ENCODE measurements at places on chromosomes 5 and 9. TPM values are rescaled to one million over a fixed set of nuclear protein-coding genes. Genes with fewer than 3 reads are reported as not detected.

PPP3R2 gene
- not detected for polyA plus RNA-seq

TLR4 gene
- 1.5 TPM for polyA plus RNA-seq

DROSHA gene
- polyA plus RNA-seq, result 18.2 TPM

C9orf152 gene
- polyA plus RNA-seq, result 0.08 TPM

CENPK gene
- 0.40 TPM for polyA plus RNA-seq

DNA sequence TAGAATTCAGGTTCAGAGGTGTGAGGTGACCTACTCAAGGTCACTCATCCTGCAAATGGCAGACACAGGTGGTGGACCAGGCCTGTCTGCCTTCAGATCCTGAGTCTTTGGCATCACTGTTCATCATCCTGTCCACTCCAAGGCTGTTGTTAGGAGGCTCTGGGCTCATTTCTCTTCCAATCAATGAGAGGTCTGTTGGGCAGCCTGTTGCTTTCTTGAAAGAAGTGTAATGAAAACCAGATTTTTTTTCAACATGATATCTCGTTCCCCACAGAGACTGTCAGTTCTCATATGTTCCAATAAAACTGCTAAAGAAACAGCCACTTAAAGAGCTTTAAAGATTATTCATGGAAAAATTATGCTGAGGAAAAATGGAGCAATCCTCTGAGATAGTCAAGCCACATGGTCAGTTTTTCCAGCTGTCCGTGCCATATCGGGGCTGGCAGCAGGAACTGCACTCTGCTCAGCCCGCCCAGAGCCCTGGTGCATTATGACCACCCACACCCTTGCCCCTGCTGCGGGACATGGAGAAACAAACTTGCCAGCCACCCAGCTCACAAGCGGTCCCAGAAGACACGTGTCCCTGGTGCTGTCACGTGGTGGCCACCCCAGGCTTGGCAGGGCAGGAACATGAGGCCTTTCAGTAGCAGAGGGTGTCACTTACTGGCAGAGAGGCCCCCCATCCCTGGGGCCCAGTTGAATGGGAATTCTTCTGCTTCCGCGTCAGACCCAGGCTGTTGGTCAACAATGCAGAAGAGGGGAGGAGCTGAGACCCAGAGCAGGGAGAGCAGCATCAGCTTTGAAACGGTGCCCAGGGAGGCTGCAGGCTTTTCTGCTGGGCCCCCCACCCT, 63.7 kb upstream of the ANGPTL2 start:
- no peak overlapping the region for H3K4me3 ChIP-seq
- peak overlapping the region; percentile 83 for H3K27ac ChIP-seq
- no peaks in the 10 kb centered on the region for H3K36me3 ChIP-seq
- no peaks in the 10 kb centered on the region for H3K27me3 ChIP-seq

DNA sequence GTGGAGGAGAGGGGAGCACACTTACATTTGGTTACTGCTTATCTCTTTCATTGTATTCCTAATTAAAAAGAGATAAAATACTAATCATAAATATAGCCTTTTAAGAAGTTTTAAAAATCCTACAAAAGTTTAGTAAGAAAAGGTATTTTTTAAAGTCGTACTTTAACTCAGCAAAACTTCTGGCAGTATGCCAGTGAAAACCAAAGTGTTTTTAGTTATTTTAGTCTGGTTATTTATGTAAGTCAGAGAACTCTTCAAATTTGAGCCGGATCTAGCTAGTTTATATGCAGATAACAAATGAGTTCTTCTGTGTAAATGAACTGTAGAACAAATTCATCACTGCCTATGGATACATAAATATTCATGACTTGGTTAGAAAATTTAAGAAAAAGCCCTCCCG, 36.5 kb upstream of the ANKDD1B start:
- DNase-seq, result no peak
- H3K4me1 ChIP-seq, result no peaks in the 10 kb centered on the region
- no peak overlapping the region for H3K27ac ChIP-seq
- no peaks in the 10 kb centered on the region for H3K27me3 ChIP-seq
- H3K4me3 ChIP-seq, result no peak overlapping the region

GRCh38 chr5:132260051-132260450, 2.6 kb downstream of the PDLIM4 start:
- peak overlapping the region; percentile 70 for H3K4me3 ChIP-seq
- H3K27ac ChIP-seq, result peak overlapping the region; percentile 42
- no peaks in the 10 kb centered on the region for H3K36me3 ChIP-seq
- no peak for DNase-seq
- H3K4me1 ChIP-seq, result peaks cover 11% of the 10 kb centered on the region

DNA sequence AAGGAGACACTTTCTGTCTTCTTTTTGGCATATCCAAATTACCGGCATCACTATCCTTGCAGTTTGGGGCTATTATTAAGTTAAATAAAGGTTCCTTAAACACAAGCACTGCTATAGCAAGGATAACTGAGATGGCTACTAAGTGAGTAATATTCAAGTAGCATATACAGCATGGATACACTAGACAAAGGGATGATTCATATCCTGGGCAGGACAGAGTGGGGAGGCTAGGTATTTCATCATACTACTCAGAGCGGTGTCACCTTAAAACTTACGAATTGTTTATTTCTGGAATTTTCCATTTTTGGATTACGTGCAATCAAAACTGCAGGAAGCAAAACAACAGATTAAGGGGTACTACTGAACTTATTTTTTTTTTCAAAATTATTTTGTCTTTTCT, 54.1 kb downstream of the FER start:
- DNase-seq, result no peak
- no peaks in the 10 kb centered on the region for H3K27me3 ChIP-seq
- H3K36me3 ChIP-seq, result peaks cover 10% of the 10 kb centered on the region
- H3K4me3 ChIP-seq, result no peak overlapping the region

- H3K4me3 ChIP-seq, result no peak overlapping the region
- DNase-seq, result no peak
- H3K27ac ChIP-seq, result no peak overlapping the region
- no peaks in the 10 kb centered on the region for H3K4me1 ChIP-seq
- no peaks in the 10 kb centered on the region for H3K36me3 ChIP-seq
These were observed 651.1 kb downstream of the CCDC171 start for GRCh38 chr9:16203729-16204573.

DNA sequence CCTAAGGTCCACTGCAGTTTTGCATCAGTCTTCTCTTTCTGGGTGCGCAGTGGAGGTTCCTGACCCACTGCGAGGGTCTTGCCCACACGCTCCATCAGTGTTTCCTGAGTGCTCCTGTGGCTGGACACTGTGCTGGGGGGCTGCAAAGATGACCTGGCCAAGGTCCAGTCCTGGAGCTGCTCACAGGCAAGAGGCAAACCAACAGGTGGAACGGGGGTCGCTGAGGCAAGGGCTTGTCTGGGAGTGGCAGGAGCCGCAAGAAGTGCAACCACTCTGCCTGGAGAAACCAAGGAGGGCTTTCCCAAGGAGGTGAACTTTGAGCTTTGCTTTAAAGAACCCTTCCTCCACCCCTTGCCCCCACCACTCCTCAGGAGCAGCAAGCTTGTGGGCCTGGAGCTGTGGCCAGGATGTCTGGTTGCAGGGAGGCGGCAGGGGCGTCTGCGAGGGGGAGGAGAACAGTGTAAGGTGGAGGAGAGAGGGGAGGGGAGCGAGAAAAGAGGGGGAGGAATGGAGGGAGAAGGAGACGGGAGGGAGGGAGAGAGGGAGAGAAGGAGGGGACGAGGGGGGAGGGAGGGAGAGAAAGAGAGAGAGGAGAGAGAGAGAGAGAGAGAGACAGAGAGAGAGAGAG, 444 bp upstream of the CPLX2 start:
- no peak for DNase-seq
- no peaks in the 10 kb centered on the region for H3K4me1 ChIP-seq
- no peaks in the 10 kb centered on the region for H3K36me3 ChIP-seq
- no peak overlapping the region for H3K27ac ChIP-seq
- H3K4me3 ChIP-seq, result no peak overlapping the region

DNA sequence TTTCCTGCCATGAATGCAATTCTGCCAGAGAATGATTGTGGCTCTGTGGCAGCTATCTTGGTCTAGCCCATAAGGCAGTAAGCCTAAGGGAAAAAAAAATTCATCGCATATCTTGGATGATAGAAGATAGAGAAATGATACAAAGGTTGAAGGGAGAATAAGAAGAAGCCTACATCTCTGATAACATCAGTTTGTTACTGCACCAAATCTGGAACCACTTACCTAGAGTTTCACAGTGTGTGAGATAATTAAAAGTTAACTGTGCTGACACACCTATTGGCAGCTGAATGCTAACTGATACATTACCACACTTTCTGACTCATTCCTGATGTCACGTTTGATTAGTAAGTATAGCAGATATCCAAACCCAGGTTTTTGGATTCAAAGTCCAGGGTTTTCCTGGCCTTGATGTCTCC, 91.6 kb upstream of the TAF11L2 start:
- H3K27ac ChIP-seq, result no peak overlapping the region
- H3K27me3 ChIP-seq, result no peaks in the 10 kb centered on the region
- no peaks in the 10 kb centered on the region for H3K36me3 ChIP-seq
- no peak overlapping the region for H3K4me3 ChIP-seq

DNA sequence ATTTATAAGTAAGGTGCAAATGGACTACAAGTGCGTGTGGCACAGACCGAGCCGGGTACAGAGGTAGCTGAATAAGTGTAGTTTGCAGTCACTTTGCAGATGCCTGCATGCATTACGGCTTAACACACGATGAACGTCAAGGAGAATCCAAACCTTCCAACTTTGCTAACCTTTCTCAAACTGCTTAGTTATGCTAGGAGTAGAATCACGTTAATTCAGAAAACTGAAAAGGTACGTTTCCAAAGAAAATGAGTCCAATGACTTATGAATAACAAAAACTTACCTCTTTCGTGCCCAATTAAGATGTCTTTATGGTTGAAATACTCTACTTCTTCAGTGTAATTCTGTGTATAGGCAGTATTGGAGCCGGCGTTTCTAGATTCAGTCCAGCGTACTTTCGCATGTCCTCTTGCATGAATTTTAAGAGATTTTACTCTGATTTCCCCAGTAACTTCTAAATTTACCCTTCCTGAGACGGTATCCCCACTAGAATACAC, 539 bp downstream of the ARRDC3 start:
- H3K36me3 ChIP-seq, result no peaks in the 10 kb centered on the region
- peak; percentile 57 for DNase-seq
- H3K27me3 ChIP-seq, result no peaks in the 10 kb centered on the region

- H3K4me3 ChIP-seq, result no peak overlapping the region
- DNase-seq, result no peak
- no peaks in the 10 kb centered on the region for H3K36me3 ChIP-seq
- H3K4me1 ChIP-seq, result peaks cover 23% of the 10 kb centered on the region
These were observed 85.0 kb downstream of the SGCD start for GRCh38 chr5:156411957-156412356.

- no peaks in the 10 kb centered on the region for H3K36me3 ChIP-seq
- H3K4me1 ChIP-seq, result no peaks in the 10 kb centered on the region
- no peak overlapping the region for H3K4me3 ChIP-seq
These were observed 40.6 kb downstream of the ZNF484 start for GRCh38 chr9:92837191-92837590.

DNA sequence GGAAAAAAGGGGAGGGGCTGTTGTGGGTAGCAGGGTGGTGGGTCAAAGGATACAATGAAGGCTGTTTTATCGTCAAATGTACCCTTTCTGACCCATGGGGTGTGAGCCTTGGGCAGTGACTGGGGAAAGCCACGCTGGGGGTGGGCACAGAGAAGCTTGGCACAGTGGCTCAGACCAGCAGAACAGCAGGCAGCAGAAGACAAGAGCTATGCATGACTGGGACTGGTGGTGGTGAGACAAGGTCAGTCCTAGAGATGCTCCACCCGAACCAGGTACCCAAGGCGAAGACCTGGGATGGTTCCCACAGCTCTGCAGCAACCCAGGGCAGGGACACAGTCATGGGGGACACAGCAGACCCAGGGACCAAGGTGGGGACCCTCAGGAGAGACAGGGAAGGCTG, 38.3 kb downstream of the BICD2 start:
- H3K4me3 ChIP-seq, result no peak overlapping the region
- no peak for DNase-seq
- peaks cover 4% of the 10 kb centered on the region for H3K4me1 ChIP-seq
- no peaks in the 10 kb centered on the region for H3K36me3 ChIP-seq
- no peaks in the 10 kb centered on the region for H3K27me3 ChIP-seq

DNA sequence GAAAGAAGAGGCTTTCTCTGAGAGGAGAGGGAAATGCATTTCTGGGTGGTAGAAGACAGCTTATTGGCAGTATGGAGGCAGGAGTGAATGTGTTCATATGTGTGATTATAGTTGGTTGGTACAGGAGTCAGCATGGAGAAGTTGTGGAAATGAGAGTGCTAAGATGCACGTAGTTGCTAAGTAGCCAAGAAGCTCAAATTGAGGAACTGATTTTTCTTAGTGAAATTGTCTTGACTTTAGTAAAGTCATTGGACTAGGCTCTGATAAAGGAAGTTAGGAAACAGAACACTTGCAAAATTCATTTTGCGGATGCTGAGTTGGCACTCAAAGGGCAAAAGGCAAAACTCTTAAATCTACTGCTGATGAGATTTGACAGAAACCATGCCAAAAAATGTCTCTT, 158.9 kb upstream of the VCAN start:
- no peak overlapping the region for H3K4me3 ChIP-seq
- no peak for DNase-seq
- H3K4me1 ChIP-seq, result no peaks in the 10 kb centered on the region
- no peaks in the 10 kb centered on the region for H3K36me3 ChIP-seq
- no peak overlapping the region for H3K27ac ChIP-seq
- H3K27me3 ChIP-seq, result no peaks in the 10 kb centered on the region

DNA sequence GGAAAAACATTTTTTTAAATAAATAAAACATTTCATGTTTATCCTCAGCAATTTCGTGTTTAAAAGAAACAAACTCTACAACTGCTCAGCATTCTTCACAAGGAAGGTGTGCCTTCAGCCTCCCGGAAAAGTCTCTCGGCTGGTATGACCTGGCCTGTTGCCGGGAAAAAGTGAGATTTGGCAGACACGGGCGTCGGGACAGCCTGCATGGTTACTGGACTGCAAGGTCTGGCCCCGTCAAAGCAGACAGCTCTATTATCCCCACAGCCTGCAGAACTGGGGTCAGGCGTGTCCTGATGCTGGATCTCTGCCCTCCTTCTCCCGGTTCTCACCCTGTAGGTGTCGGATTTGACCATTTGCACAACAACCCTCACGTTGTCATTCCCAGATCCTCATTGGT, 120.3 kb upstream of the SPATA31C2 start:
- DNase-seq, result no peak
- no peak overlapping the region for H3K4me3 ChIP-seq
- H3K36me3 ChIP-seq, result no peaks in the 10 kb centered on the region
- no peaks in the 10 kb centered on the region for H3K27me3 ChIP-seq

- H3K4me1 ChIP-seq, result peaks cover 8% of the 10 kb centered on the region
- H3K36me3 ChIP-seq, result no peaks in the 10 kb centered on the region
- no peak overlapping the region for H3K27ac ChIP-seq
These were observed 187.4 kb downstream of the ERCC6L2 start for GRCh38 chr9:96062854-96063253.

DNA sequence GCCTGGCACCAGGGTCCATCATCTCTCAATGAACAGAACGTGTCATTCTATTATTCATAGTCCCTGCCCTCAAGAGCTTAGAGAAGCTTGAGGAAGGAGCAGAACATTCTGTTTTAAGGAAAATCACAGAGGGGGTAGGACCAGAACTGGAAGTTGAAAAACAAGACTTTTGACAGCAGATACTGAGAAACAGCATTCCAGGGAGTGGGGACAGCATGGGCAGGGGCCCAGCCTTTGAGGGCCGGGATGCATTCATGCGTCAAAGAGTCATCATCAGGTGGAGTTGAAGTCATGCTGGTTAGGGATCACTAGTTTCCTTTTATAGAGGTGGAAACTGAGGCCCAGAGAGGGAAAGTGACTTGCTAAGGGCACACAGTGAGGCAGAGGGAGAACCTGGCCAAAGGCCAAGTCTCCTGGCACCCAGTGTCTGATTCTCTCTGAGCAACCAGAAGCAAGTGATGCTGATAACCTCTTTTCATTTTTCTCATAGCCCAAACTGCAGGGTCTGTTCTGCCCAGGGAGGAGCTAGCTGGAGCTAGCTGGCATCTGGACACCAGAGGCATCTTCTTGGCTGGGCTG, 41.5 kb upstream of the STXBP1 start:
- H3K36me3 ChIP-seq, result no peaks in the 10 kb centered on the region
- no peaks in the 10 kb centered on the region for H3K27me3 ChIP-seq
- H3K4me1 ChIP-seq, result peaks cover 14% of the 10 kb centered on the region

Measured in psoas muscle (tissue), 8 donors.